ENCODE measurements at places on chromosomes 6 and 20.

DNA sequence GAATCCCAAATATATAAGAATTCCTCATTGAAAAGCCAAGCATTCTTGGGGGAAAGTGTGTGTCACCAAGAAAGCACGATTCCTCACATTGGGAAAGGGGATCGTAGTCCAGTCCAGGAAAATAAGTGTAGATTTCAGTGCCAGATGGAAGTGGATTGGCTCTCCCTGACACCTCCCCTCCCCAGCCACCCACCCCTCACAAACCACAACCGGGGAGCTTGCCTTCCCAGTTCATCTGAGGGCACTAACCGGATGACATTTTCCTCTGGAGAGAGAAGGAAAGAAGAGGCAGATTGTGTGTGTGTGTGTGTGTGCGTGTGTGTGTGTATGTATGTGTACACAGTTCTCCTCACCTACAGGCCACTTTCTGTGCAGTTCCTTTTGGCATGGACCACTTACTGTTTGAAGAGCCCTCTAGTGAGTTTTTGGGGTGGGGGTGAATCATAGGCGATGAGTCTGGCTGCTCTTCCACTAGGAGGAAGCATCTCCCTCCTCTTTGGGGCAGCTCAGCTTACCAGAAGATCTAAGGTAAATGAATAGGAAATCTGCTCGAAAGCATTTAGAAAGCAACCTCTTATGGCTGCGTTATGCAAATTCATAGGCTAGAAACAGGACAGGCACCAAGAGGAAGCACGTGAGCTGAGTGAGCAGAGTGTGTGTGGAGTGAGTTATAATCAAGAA, 20.8 kb downstream of the DAAM2 start:
- peak; percentile 99 for DNase-seq

DNA sequence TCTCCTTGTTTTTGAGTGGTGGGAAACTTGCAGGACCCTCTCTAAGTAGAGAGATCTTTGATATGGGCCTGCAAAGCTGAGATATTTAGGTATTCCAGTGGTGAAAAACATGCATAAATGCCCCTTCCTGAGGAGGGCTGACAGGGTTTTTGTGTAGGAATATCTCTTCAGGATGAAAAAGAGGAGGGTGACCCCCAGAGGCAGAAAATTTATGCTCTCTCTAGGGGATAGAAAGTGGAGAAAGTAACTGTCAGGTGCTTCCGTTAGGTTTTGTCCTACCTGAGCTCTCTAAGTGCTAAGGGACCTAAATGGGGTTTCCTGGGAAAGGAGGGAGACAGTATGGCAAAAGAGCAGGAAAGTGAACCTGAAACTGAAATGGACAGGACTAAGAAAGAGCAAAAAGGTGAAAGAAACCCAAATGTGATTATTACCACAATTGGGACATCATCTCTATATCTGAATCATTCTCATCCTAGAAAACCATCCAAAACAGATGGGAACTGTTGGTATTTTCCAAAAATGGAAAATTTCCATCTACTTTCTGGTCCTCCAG, 2.0 kb downstream of the COL19A1 start:
- DNase-seq = no peak

GRCh38 chr6:2857580-2858337, 16.1 kb upstream of the SERPINB1 start:
- peak; percentile 64 for DNase-seq

DNA sequence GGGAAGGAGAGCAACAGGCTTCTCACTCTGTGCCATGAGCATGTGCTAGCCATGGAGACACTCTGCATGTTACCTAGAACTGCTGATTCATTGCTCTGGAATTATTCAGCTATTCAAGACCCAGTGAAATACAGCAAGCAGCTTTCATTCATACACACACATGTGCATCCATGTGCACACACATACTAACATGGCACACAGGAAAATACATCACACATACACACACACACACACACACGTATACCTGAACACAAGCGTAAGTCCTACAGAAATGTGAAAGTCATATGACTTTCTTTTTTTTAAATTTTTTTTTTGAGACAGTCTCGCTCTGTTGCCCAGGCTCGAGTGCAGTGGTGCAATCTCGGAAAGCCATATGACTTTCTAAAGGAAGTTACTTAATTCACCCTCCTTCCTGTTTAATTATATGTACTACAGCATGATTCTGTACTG, 108.2 kb upstream of the NFATC2 start:
- no peak for DNase-seq

- no peak for DNase-seq
Observed at GRCh38 chr6:80690551-80691131, 584.2 kb downstream of the BCKDHB start.

- DNase-seq = peak; percentile 12
Observed at GRCh38 chr20:13261460-13262301, 40.6 kb downstream of the ISM1 start.

DNA sequence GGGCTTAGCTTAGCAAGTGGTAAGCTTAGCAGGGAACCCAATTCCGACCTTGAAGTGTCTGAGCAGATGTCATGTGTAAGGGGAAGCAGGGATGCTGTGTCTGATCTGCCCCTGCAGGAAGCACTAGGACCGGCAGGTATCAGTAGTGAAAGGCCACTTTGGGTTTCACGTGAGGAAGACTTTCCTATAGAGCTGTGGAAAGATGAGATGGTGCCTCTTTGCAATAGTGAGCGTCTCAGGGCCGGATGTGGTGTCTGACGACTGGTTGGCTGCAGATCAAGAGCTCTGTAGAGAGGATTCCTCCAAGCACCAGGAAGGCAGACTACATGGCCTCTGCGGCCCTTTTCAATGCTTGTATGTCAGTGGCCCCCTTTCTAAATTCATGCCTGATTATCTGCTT, 98.3 kb downstream of the TIAM2 start:
- no peak for DNase-seq

GRCh38 chr6:53530780-53531386, 14.0 kb downstream of the GCLC start:
- DNase-seq = no peak

DNA sequence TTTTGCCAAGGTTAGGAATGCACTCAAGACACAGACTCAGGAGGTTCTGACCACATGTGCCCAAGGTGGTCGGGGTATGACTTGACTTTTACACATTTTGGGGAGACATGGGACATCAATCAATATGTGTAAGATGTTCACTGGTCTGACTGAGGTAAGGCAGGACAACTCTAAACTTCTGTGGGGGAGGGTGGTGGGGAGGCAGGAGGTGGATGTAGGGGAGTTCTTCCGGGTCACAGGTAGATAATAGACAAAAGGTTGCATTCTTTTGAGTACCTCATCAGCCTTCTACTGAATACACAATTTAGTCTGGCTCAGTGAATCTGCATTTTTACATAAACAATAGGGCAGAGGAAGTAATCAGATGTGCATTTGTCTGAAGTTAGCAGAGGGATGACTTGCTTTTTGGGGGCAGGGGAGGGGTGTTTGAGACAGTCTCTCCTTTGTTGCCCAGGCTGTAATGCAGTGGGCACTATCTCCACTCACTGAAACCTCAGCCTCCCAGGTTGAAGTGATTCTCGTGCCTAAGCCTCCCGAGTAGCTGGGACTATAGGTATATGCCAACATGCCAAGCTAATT, 10.9 kb downstream of the ECHDC1 start:
- DNase-seq = no peak

DNA sequence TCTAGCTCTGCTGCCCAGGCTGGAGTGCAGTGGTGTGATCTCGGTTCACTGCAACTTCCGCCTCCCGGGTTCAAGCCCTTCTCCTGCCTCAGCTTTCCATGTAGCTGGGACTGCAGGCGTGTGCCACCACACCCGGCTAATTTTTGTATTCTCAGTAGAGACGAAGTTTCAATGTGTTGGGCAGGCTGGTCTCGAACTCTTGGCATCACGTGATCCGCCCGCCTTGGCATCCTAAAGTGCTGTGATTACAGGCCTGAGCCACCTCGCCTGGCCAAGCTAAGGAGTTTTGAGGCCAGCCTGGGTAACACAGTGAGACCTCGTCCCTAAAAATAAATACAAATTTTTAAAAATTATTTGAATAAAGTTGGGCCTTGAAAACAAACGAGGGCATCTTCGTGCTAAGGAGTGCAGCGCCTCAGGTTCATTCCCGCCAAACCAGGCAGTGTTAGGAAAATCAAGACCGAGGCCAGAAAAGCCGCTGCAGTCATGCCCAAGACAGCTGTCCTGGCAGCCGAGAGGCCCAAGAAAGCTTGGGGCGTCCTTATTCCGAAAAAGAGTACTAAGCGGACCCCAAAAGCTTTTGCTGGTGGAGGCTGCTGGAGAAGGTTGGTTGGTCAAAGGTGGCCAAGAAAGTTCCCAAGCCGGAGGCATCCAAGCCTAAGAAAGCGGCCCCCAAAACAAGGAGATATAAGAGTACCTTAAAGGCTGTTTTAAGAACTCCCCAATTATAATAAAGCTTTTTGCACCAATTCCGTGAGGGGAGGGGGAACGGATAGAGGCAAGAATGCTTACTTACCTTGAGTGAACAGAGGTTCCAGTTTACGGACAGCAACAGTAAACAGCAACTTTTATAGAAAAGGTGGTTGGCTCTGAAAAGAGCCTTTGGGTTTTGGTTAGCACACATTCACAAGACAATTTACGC, 109.0 kb downstream of the HFE start:
- no peak for DNase-seq

GRCh38 chr6:130825772-130826441, 1.3 kb upstream of the SMLR1 start:
- no peak for DNase-seq

GRCh38 chr6:17156112-17156921, 54.5 kb downstream of the STMND1 start:
- peak; percentile 51 for DNase-seq

DNA sequence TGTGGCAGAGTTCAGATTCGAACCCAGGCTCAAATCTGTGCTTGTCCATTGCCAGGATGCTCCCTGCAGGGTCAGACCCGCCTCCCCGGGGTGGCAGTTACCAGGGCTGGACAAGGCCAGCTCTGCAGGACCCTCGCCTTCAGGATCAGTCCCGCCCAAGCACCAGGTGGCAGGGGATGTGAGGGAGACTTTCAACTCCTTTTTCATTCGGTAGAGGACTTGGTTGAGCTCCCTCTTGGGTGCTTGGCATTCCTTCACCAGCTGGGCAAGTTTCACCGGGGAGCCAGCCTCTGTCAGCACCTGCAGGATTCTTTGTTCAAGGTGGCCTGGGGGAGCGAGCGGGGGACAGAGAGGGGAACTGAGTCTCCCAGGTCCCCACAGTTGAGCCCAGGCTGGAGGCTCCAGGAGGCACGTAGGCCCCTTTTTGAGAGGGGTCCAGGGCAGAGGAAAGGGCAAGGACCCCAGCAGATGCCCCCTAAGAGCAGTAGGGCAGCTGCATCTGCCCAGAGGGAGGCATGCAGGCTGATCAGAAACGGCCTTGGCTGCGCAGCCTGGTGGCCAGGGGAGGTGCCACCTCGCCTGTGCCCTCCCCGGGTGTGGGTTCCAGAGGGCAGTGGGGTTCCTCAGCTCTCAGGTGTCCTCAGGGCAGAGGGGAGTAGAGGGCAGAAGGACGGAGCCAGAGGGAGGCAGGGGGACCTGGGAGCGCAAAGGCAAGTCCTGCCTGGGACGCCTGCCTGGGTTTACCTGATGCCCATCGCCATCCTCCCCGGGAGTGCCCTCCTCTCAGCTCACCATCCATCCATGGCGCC, 3.9 kb downstream of the ZBP1 start:
- no peak for DNase-seq

DNA sequence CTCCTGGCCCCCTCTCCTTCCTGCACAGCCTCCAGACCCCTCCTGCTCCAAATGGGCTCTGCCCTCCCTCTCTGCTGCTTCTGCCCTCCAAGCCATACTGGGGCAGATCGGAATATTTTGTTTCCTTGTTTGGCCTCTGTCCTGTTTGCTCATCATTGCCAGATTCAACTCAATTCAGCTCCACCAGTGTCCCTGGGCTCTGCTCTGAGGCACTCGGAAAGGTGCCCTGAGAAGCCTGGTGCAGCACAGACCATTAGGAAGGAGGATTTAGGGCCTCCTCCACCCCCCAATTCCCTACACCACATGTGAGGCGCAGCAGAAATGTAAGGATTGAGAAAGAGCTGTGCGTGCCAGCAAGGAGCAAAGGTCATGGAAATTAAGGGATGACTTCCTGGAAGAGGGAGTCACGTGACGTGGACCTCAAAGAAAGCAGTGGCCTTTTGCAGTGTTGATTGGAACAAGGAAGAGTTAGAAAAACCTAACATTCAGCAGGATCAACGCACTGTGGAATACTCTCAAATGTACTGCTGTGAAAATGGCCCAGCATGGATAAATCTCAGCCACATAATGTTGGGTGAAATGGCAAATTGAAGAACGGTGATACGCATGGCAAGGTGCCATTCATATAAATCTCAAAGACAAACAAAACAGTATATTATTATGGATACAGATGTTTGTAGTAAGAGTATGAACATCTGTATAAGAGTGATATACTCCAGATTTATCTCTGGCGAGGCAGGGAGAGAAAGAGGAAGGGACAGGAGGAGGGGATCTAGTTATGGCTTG, 229.5 kb upstream of the RNF24 start:
- no peak for DNase-seq

GRCh38 chr20:38181207-38181801, 16.2 kb upstream of the TGM2 start:
- no peak for DNase-seq

DNA sequence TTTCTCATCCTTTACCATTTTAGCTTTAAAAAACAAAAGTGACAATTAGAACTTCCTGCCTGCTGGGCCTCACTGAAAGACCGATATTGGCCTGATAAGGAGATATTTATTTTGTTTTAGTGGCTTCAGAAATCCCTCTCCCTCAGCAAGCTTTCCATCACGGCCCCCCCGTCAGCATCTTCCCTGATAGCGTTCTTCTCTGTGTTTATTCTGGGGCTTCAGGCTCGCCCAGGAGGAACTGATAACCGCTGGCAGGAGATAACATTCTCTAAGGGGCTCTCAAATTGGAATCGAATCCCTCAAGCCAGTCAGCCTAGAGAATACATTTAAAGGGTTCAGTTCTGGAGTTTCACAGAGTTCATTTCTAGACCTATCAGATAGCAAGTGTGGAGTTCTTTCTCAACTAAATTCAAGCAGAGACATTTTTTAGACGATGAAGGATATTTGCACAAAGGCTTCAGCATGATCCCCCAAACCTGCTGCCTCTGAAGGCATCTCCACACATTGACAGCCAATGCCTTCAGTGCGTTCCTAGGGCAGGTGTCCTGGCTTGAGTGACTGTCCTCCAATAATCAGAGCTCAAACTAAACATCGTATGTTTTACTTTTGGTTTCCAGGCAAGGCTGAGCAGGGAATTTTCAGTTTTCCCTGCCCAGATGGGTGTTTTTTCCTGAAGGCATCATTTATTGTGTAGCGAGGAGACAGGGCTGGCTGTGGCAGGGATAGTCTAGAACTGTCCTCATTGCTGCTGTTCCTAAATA, 17.0 kb downstream of the PRDM1 start:
- no peak for DNase-seq
